Activated CD8-positive, alpha-beta memory T cell treated with anti-CD3 and anti-CD28 coated beads, Interleukin-2, amount 10 ng/mL, durations not matched to agents 7 days and 5 days (primary cell): ENCODE measurements at places on chromosomes 7 and 10. TPM values are rescaled to one million over a fixed set of nuclear protein-coding genes. Genes with fewer than 3 reads are reported as not detected.

DNA sequence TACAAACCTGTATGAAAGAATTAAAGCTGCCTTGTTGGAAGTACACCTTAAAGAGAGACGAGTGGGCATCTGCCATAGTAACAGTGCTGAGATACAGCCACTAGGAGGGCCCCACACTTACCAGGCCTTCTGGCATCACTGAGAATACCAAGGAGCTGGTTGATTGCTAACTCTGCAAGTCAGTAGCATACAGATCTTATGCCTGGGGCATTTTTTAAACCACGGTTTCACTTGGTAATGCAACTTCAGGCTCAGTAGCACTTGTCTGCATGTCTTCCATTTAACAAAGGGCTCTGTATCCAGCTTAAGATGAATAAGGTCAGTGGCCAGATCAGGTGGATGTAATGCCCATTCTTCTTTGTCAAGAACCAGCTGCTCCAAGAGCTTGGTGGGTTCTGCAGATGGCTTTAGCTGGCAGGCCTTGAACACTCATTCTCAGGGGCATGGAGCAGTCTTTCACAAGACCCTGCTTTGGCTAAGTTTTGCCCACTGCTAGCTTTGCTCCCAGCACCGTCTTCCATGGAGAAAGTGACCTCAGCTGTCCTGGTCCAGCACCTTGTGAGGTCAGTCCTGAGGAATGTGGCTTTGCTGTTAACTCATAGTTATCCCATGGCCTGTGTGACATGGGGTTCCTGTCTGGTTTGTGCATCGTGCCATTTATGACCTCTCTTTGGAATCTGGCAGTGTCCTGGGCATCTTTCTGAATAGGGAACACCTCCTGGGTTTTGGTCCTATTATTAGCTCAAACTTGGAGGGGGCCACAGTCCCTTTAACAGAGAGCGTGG is 68.1 kb downstream of the BMPER start:
- H3K27me3 ChIP-seq = no peaks in the 10 kb centered on the region
- H3K4me3 ChIP-seq = no peak overlapping the region
- DNase-seq = no peak
- no peaks in the 10 kb centered on the region for H3K36me3 ChIP-seq

GRCh38 chr7:81469153-81469868 is 300.5 kb downstream of the HGF start:
- DNase-seq = no peak
- H3K36me3 ChIP-seq = no peaks in the 10 kb centered on the region
- no peak overlapping the region for H3K4me3 ChIP-seq
- no peaks in the 10 kb centered on the region for H3K27me3 ChIP-seq
- no peak overlapping the region for H3K27ac ChIP-seq
- H3K4me1 ChIP-seq = no peaks in the 10 kb centered on the region

DNA sequence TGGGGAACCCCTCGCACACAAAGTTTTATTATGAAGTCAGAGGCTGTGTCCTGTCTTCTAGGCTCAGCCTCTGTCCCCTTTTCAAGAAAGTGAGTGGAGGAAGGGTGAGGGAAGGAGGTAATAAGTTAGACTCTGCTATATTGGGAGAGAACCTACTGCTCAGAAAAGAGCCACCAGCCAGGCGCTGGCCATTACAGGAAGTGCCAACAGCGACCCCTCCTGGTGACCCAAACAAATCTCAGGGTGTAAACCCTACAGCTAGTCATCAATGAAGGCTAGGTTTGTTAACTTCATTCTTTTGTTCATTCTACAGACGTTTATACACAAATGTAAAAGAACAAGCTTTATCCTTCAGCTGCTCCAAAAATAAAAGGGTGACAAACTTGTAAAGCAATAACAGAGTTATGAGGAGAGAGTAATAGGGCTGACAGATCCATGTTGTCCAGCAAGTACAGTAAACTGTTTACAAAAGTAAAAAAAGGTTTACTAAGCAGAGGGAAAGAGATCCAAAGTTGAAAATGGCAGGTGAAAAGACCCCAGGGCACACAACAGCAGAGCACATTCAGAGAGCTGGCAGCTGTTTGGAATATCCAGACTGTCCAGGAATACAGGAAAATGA is 82.7 kb downstream of the FAM204A start:
- H3K4me1 ChIP-seq = no peaks in the 10 kb centered on the region
- DNase-seq = peak; percentile 52
- no peak overlapping the region for H3K27ac ChIP-seq
- no peak overlapping the region for H3K4me3 ChIP-seq
- no peaks in the 10 kb centered on the region for H3K36me3 ChIP-seq
- peaks cover 58% of the 10 kb centered on the region for H3K27me3 ChIP-seq

DNA sequence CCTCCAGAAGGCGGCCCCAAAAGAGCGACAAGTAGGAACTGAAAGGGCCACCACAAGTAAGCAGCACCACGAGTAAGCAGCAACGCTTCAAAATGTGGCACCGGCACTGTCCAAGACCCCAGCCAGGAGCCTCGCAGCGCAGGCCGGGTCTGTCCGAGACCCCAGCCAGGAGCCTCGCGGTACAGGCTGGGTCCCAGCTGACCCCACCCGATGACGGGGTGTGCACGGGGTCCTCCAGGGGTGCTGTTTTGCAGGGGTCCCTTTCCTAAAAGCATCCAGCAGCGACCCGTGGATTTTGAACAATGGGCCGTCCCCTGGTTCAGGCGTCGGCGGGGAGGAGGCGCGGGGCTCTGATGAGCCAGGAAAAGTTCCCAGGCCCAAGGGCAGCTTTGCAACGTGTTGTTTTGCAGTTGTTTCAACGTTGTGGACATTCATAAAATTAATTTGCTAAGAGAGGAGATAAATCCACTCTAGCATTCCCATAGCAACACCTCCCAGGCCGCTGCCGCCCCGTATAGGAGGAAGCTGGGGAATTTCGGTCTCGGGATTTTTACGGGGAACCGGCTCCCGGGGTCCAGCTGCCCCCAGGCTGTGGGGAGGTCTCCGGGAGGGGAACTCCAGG is 51.6 kb upstream of the PDGFA start:
- H3K4me3 ChIP-seq = no peak overlapping the region
- H3K36me3 ChIP-seq = peaks cover 2% of the 10 kb centered on the region
- no peaks in the 10 kb centered on the region for H3K27me3 ChIP-seq
- H3K27ac ChIP-seq = no peak overlapping the region
- no peaks in the 10 kb centered on the region for H3K4me1 ChIP-seq
- DNase-seq = no peak

- no peak overlapping the region for H3K27ac ChIP-seq
- H3K27me3 ChIP-seq = no peaks in the 10 kb centered on the region
- H3K4me3 ChIP-seq = no peak overlapping the region
- H3K4me1 ChIP-seq = peaks cover 11% of the 10 kb centered on the region
Measured at GRCh38 chr10:31011017-31011664, 20.5 kb downstream of the ZNF438 start.

- no peaks in the 10 kb centered on the region for H3K27me3 ChIP-seq
- DNase-seq = no peak
- H3K27ac ChIP-seq = no peak overlapping the region
- H3K4me1 ChIP-seq = no peaks in the 10 kb centered on the region
- H3K36me3 ChIP-seq = no peaks in the 10 kb centered on the region
Measured at GRCh38 chr7:85554236-85555178, 367.7 kb upstream of the SEMA3D start.

Gene C10orf71
- not detected for total RNA-seq

Gene ADD3
- 206 TPM for total RNA-seq

Gene ICA1
- 3.4 TPM for total RNA-seq

Gene HECW1
- total RNA-seq = not detected

Gene C7orf33
- total RNA-seq = not detected

Gene COL1A2
- 1.6 TPM for total RNA-seq
